ENCODE measurements at places on chromosomes 5 and 9. TPM values are rescaled to one million over a fixed set of nuclear protein-coding genes. Genes with fewer than 3 reads are reported as not detected.

The GABRA1 gene
- polyA plus RNA-seq = 0.05 TPM

The FOXD1 gene
- polyA plus RNA-seq = 0.29 TPM

The DAPK1 gene
- 1.3 TPM for polyA plus RNA-seq

The SNCAIP gene
- 0.23 TPM for polyA plus RNA-seq

GRCh38 chr5:144162686-144163085 is 7.8 kb downstream of the YIPF5 start:
- no peak for DNase-seq

DNA sequence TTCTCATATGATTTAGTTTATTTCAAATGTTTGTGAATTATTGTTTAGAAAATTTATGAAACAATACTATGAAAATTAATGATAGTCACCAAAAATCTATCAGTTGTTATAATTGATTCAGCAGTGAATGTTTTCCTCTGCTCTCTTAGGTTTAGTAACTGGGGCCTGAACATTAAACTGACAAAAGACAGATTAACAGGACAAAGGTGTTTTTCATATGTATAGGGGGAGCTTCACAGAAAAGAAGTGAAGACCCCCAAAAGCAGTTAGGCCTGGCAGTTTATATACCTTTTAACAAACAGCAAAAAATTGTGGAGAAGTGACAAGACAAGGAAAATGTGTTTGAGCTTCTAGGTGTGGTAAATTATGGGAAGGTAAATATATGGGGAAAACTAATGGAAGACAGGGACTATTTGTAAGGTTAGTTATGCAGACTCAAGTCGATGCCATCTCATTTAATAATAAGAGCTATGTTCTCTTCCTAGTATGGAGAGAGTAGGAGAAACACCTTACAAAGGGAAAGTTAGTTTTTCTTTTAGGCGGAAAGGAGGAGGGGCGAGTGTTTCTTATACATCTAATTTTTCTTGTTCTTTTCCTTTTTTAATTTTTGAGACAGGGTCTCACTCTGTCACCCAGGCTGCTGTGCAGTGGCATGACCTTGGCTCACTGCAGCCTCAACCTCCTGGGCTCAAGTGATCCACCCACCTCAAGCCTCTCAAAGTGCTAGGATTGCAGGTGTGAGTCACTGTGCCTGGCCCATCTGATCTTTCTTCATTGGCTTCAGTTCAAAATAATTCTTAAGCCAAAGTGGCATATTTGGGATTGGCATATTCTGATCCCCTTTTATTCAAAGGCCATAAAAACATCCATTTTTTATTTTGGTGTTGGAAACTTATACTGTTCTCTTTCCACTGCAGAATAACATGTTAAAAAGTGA is 77.8 kb downstream of the C9orf153 start:
- no peak for DNase-seq

GRCh38 chr9:130681769-130682420 is 11.7 kb upstream of the EXOSC2 start:
- no peak for DNase-seq

GRCh38 chr5:148290271-148291195 is 21.7 kb upstream of the SPINK7 start:
- DNase-seq = no peak

GRCh38 chr9:26165426-26165825 is 487.2 kb upstream of the TUSC1 start:
- DNase-seq = no peak

- DNase-seq = no peak
Observed at GRCh38 chr9:87193151-87193550, 245.8 kb upstream of the GAS1 start.

GRCh38 chr9:81427870-81428269 is 261.5 kb downstream of the TLE1 start:
- DNase-seq = no peak

DNA sequence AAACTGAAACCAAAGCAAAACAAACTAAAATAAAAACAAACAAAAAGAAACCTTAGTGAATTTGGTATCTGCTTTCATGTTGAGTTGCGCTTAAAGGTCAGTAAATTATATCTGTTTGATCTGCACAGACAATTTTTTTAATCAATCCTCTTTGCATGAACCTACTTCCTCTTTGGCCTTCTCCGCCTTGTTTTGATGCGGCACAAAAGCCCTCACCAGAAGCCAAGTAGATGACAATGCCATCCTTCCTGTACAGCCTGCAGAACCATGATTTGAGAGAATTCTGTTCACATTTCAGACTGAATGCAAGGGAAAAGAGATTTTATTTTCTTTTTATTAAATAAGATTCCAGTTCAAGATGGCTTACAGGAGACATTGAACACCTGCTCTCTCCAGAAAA is 473.6 kb upstream of the FTMT start:
- DNase-seq = no peak

GRCh38 chr9:85020791-85021190 is 351.3 kb downstream of the NTRK2 start:
- DNase-seq = no peak

GRCh38 chr9:112819635-112820496 is 69.3 kb downstream of the SNX30 start:
- peak; percentile 52 for DNase-seq

All from psoas muscle (tissue), 8 donors.